ENCODE measurements at places on chromosomes 6 and 20.

- no peak for DNase-seq
These were observed 88.6 kb downstream of the ERMARD start for GRCh38 chr6:169839898-169840631.

DNA sequence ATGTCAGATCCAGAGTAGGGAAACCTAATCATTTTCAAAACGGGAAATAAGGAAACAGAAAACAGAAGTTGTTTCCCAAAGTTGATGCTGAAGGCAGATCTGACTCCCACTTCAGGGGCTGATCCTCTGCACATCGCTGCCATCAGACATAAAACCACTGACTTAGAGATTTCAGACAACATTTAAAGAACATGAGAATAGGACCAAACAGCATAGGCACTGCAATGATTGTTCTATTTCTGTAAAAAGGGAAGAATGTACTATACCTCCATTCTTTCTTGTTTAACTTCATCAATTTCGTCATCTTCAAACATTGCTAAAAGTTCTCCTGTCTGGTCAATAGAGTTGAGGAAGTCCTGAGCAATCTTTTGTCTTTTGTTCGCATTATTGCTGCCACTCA lies 324.7 kb upstream of the RUNX2 start:
- no peak for DNase-seq

DNA sequence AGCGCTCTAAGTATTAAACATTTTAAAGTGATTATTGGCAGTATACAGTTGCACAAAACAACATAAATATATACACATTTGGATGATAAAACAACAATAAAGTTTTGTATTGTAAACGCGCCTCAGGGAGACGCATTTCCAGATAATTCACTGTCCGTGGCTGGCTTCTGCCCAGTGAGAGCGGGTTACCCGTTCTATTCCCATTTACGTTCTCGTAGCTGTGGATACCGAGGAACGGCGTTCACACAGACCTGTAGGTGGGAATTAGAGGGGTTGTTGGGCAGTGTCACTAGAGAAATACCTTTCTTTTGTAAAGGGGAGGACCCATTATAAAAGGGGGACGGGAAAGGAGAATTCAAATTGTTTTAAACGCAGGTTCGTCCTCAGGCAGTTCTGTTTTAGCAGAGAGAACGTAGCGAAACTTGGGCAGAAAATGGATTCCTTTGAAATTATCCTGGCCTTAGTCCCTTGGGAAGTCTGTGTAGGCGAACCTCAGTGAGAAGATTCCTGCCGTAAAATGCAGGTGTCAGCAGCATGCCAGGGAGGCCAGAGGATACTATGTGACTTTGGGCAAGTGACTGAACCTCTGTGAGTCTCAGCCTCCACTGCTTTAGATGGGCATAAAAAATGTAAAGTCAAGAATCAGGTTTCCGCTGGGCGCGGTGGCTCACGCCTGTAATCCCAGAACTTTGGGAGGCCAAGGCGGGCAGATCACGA lies 756 bp downstream of the MTG2 start:
- peak; percentile 7 for DNase-seq

- DNase-seq = peak; percentile 45
These were observed 57.3 kb downstream of the LINC00237 start for GRCh38 chr20:21048841-21049273.

- no peak for DNase-seq
These were observed 390.8 kb downstream of the RNGTT start for GRCh38 chr6:88572449-88573139.

GRCh38 chr6:105810105-105810921 lies 275.8 kb upstream of the PRDM1 start:
- peak; percentile 32 for DNase-seq

DNA sequence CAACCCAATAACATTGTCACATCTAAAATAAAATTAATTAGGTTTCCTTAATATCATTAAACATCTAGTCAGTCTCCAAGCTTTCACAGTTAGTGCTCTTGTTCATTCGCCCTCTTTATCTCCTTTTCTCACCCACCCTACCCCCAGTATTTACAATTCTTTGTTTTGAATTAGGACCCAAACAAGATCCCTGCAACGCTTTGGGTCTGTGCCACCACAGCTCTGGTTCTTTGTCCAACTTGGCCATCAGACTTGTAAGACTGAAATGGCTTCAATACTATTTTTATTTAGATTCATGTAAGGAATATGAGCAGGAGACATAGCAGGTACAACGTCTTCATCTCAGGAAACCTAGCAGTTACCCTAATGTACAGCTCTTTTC lies 276.5 kb downstream of the CDKAL1 start:
- no peak for DNase-seq

DNA sequence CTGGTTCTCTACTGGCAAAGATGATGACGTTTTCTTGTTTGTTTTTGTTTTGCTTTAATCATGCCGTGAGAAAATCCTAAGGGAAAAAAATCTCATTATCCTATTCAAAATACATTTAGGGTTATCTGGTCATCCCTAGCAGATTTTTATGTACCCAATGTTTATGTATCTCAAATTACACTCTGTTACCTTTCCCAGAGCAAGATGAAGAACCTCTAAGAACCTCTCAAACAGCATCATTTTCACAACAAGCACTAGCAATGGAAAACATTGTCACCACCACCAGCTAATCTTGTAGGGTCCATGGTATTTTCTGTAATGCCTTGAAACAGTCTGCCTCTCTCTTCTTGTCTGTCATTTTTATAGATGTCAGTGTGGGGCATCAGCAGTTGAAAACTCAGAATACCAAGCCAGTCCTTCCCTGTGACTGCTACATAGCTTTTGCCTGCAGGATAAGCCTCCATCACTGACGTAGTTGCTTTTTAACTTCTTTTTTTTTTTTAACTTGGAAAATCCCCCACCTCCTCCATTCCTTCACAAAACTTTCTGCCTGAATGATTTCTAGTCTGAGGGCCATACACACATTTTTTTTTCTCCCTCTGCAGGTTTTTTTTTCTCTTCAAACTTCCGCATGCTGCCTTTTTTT lies 2.4 kb upstream of the SNAP25 start:
- no peak for DNase-seq

GRCh38 chr20:50017576-50018248 lies 34.9 kb downstream of the SNAI1 start:
- DNase-seq = no peak

DNA sequence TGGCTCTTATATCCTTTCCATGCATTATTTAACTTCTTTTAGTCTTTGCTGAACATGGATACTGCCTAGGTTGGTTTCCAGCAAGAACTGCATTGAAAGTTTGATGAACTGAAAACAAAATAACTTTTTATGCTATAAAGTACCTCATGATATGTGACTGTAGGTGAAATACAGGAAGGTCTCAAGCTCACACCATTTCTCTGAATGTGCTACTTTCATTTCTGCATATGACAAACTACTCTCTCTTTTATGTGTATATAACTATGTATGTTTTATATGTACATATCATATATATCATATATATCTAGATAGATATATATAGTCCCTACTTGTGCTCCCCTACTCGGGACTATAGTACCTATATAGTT lies 65.9 kb downstream of the AIG1 start:
- DNase-seq = no peak

DNA sequence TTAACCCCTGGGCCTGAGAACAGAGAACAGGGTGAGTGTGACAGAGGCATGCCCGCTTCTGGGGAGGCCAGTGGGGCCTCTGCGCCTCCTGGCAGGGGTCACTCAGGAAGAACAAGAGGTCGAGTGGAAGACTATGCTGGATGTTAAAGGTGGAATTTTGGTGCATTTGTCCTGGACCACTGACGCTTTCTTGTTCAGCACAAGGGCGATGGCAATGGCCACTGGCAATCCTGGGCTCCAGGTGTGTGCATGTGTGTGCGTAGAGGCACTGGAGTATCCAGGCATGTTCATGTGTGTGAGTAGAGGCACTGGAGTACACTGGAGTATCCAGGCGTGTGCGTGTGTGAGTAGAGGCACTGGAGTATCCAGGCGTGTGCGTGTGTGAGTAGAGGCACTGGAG lies 23.5 kb upstream of the NPBWR2 start:
- DNase-seq = no peak

- DNase-seq = peak; percentile 57
These were observed 58.7 kb downstream of the VAPB start for GRCh38 chr20:58447511-58448391.

DNA sequence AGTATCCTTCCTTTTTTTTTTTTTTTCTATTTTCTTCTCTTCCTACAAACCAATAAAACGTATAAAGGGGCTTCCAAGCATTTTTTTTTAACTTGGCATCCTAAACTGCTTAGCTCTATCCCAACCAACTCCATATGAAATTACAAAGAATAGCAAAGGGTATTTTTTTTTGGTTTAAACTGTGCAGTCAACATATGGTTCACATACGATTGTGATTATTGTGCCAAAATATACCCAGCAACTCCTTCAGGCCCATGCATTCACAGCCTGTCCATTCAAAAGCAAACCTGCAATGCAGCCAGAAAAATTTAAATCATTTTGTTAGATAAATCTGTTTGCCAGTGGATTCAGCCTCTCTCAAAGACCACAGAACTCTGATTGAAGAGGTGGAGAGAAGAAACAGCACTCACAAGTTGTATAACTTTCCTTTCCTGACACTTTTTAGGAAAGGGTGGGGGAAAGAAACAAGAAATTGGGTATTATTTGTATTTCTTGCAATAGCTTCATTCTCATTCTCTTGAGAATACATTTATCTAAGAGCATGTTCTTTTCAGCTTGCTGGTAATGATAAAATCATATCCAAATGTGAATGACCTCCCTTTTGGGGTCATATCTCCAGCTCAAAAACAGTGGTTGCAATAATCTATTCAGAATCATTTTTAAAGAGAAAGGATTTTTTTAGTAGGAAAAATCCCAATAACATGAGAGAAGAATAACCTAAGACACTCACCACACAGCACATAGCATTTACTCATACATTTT lies 701.3 kb upstream of the CHD6 start:
- DNase-seq = no peak

DNA sequence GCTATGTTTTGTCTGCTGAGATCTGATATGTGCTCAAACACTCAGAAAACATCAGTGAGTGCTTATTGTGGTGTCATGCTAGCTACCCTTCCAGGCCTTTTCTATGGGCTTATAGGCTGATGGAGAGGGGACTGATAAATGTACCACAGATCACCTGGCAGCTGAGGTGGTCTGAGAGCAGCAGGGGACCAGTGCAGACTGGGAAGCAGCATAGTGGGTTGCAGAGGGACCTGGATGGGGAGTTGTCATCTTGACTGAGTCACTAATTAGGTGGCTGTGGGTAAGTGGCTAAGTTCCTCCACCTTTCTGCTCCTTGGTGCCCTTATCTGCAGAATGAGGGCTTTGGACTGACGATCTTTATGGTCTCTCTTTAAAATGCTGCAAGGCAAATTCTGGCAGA lies 2.8 kb downstream of the TMEM200A start:
- no peak for DNase-seq

- DNase-seq = no peak
These were observed 67.6 kb downstream of the BLOC1S5 start for GRCh38 chr6:7996538-7997111.

DNA sequence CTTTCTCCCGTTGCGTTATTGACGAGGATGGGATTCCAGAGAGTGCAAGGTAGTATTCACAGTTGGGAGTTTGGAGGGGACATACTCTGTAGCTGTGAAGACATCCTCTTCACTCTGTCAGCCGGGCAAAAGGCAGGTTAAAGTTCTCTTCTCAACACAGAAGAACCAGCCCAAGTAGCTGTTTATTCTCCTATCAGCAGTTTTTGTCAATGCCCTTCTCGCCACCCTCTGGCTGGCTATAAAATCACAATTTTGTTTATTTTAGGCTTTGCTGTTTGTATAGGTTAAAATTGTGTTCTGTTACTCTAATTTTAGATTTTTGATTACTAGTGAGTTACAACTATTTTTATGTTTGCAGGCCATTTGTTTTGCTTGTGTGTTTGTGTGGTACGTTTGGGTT lies 37.9 kb upstream of the MAS1 start:
- DNase-seq = peak; percentile 36

- no peak for DNase-seq
These were observed 72.3 kb downstream of the TBX18 start for GRCh38 chr6:84691978-84692623.

DNA sequence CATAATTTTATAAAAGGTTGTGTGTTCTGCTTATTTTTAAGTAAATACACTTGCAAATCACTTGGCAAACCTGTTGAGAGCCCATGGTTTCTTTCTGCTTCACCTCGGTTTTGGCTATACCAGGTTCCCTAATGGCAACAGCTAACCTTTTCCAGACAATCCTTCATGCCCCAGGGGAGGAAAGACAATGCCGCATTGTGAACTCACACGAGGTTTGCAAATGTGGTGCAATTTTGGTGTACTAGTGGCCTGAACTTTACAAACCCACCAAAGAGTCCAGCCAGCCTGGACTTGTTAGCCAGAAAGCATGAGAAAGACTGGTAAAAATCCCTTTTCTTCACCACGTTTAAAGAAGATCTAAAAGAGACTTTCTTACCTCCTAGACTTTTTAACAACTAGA lies 84.8 kb upstream of the SOX4 start:
- no peak for DNase-seq

DNA sequence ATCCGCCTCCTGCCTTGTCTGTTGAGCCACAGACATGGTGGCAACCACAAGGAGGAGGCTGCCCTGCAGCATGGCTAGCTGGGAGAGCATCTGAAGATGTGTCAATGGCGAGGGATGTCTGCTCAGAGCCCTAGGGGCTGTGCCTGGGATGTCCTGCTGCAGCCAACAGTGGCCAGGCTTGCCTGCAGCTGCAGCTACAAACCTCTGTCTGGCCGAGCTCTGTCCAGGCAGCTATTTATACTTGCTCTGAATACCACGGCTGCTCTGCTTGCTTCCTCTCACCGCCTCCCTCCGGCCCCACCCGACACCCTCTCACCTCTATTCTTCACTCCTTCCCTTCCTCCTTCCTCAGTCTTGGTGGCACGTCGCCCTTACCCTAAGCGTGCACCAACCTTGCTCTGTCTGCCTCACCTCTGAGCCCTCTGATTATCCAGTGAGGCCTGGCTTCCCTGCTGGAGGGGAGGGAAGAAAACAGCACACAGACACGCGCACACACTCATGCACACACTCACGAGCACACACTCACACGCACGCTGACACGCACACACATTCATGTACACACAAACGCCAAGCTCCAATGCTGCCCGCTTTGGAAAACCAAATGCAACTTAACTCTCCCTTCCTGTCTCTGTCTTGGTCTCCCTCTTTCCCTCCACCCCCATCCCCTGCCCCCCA lies at the start of gene ANGPT4:
TSS of gene ANGPT4 (minus strand) at position 210 of the 675 bp plus-strand sequence. CDS start at position 90, 120 bp downstream.
- no peak for DNase-seq
